ENCODE measurements at places on chromosomes 1 and 21.

GRCh38 chr1:157195521-157196244, 57.5 kb upstream of the ETV3 start:
- DNase-seq, result no peak

DNA sequence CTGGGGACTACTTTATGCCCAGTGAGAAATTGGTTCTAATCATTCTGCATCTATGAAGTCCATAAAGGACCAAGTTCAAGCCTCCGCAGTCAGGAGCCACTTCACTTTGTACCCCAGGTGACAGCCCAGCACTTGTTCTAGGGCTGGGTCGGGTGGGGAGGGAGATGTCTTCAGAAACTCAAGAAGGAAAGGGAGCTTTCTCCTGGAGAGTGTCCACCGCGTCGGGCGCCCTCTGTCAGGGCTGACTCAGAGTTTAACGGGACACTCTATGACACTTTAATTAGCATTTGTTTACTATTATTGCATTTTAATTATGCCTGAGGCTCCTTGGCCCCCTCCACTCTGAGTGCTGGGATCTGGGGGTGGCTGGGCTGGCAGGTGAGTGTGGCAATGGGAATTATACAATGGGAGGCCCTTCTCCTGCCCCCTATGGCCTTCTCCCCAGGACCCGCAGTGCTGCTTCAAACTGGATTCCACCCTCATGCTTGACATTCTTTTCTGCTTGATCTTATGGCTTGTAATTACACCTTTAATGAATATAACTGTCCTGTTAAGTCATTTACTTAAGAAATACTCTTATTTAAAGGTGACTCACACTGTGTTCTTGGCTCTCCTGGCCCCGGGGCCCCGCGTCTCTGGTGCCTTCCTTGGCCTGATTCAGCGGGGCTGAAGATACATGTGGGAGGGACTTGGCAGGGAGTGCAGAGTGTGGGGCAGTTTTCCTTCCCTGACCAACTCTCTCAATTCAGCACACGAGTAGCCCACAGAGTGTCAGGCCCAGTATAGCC, 136.6 kb downstream of the PLXNA2 start:
- DNase-seq, result no peak

DNA sequence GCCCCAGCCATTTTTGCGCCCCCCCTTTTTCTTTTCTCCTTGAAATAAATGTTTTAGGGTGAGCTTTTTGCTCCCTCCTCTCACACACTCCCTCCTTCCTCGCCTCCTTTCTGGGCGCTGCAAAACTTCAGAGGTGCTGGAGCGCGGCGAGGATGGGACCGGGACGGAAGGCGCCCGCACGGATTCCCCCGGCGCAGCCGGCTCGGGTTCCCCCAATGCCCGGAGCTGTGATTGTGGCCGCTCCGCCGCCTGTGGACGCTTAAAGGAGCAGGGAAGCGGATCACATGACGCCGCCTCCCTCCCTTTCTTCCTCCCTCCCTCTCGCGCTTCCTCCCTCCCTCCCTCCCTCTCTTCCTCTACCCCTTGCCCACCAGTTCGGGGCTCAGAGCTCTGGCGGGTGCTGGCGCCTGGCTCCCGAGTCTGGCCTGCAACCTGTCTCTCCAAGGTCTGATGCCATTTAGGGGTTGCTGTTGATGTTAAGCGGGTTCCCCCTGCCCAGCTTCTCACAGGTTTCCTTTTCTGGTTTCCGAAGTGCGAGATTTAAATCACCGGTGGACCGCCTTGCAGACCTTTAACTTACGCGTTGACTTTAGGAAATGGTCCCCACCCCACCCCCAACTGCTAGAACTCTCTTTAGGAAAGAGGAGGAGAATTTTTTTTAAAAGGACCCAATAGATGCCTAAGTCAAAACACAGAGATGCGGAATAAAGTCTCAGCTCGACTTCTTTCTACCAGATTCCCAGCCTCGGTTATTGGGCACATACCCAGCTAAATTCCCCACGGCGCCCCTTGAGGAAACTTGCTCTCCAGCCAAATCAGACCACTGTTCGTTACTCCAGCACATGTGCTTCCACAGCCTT, at the start of gene WLS:
TSS of gene WLS (minus strand) at position 235 of the 860 bp plus-strand sequence. CDS start at position 11, 224 bp downstream.
- DNase-seq, result peak; percentile 6

GRCh38 chr1:29971703-29972102, 735.4 kb downstream of the PTPRU start:
- DNase-seq, result no peak

DNA sequence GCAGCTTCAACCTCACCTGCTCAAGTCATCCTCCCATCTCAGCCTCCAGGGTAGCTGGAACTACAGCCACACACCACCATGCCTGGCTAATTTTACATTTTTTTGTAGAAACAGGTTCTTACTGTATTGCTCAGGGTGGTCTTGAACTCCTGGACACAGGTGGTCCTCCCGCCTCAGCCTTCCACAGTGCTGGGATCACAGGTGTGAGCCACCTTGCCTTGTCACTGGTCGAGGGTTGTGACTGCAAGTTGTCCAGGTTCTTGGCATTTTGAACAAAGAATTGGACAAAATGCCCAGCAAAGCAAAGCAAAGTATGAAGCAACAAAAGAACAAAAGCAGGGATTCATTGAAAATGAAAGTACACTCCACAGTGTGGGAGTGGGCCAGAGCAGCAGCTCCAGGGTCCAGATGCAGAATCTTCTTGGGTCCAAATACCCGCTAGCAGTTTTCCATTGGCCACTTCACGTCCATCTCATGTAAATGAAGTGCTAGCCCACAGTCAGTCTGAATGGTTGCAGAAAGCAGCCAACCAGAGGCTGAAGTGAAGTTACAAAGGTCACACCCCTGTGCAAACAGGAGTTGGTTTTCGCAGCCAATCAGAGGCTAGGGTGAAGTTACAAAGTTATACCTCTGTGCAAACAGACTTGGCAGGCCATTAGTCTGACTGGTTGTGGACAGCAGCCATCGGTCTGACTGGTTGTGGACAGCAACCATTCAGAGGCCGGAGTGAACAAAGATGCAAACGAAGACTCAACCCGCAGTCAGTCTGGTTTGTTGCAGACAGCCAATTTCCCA, 109.5 kb upstream of the KIF26B start:
- no peak for DNase-seq

GRCh38 chr1:6762060-6762459, 23.2 kb upstream of the CAMTA1 start:
- DNase-seq, result no peak

DNA sequence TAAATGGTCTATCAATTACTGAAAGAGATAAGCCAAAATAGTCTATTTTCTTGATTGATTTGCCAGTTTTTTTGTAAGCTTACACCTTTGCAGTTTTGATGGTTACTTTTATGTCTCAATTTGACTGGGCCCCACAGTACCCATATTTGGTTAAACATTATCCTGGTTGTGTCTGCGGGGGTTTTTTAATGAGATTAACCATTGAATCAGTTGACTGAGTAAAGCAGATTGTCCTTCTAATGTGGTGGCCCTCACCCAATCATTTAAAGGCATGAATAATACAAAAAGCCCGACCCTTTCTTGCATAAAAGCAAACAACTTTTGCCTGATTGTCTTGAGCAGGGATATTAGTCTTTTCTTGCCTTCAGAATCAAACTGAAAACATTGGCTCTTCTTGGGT, 650.0 kb upstream of the RGS18 start:
- DNase-seq, result no peak
